ELF-1 (cell line): ENCODE measurements at places on chromosomes 11 and 22.

DNA sequence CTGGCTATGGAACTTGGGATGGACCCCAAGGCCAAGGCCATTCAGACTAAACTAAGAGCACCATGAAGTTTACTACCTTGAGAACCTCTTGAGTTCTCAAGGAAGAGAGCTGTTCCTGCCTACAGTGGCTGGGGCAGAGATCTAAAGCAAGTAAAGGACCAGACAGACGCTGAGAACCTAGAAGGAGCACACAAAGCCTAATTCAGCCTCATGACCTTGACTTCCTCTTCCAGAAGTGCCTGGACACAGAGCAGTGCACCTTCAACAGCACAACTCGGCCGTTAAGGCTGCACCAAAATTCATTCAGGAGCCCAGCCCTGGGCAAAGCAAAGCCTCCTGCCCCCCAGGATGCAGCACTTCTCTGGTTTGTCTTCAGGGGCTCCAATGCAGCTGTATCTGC is 82.9 kb upstream of the AKIP1 start:
- peak; percentile 1 for DNase-seq

GRCh38 chr11:115920841-115921480 is 416.7 kb upstream of the CADM1 start:
- DNase-seq, result no peak

DNA sequence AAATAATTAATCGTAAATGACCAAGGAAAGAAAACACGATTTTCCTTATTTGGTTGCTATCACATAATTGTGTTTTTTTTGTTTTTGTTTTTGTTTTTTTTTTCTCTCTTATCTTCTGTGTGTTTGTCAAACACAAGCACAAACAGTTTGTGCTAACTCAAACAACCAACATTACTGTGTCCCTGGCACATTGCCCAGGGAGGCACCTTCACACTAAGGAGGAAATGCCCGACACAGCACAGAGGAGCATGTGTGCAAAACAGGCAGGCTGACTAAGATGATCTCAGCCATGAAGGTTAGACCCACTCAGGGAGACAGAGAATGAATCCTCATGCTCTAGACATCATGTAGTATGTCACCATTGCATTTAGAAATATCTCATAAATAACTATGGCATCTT is 130.1 kb downstream of the SOX6 start:
- DNase-seq, result no peak

DNA sequence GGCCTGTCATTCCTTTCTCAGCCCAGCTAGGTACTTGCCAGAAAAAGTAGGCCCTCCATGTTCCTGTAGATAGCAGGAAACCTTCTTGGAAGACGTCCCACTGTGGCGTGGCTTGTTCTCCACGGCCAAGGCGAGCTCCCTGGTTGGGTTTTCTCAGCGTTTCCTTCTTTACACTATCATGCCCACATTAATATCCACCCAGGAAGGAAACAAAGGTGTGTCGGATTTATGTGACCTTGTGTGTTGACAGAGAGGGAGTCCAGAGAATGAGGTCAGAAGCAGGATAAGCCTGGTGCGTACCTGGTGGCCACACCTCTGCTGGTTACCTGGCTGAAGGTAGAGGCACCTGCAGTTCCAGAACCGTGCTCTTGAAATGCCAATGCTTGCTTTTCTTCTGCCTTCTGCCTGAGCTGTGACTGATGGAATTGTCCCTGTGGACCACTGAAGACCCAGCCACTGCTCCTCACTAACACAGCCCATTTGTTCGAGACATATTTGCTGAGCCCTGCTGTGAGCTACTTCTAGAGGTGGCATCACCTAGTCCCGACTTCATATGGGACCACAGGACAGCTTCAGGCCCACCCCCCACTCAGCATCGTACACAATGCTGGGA is 7.9 kb downstream of the ASPHD2 start:
- DNase-seq, result no peak

- peak; percentile 93 for DNase-seq
Measured at GRCh38 chr11:20022363-20023081, 137.8 kb downstream of the DBX1 start.

DNA sequence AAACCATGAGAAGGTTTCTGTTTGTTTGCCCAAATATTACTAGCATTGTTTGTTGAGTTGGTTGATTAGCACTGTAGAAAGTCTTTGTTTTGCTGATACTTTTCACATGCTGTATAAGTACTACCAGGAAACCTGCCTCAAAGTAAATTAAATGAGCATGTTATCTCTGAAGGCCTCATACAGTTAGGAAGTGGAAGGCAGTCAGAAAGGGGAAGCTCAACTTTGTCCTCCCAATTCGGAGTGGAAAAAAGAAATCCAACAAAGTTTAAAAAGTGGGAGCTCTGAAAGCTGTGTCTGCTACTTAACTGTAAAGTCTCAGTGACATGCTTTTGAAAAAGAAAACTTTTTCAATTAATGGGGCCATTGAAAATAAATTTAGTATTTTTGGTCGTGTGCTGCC is 188.3 kb upstream of the BLID start:
- DNase-seq, result no peak

- DNase-seq, result no peak
Measured at GRCh38 chr11:1696608-1697570, at the start of gene KRTAP5-6. Gene KRTAP5-6, plus strand, starts transcription at chr11:1697195. Its CDS starts 51 bp downstream, at chr11:1697246.

- DNase-seq, result no peak
Measured at GRCh38 chr22:22519591-22519990, 479 bp downstream of the ZNF280A start.

GRCh38 chr11:26297189-26297975 is 34.5 kb upstream of the ANO3 start:
- DNase-seq, result no peak

GRCh38 chr11:60511393-60511792 is 3.8 kb upstream of the MS4A13 start:
- no peak for DNase-seq

DNA sequence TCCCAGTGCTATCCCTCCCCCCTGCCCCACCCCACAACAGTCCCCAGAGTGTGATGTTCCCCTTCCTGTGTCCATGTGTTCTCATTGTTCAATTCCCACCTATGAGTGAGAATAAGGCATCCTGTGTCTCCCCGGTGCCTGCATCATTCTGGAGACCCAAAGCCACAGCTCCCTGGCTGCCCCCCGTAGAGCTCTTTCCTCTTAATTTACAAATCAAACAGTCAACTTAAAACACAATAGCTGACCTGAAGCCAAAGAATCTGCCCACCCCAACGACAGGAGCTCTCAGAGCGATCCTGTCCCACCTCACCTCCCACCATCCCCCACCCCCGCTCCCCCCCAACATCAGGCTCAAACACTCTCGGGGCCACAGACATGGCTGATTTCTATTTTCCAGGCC is 558.3 kb downstream of the BRD1 start:
- DNase-seq, result peak; percentile 48

GRCh38 chr11:95453616-95454171 is 222.7 kb upstream of the SESN3 start:
- DNase-seq, result peak; percentile 53

DNA sequence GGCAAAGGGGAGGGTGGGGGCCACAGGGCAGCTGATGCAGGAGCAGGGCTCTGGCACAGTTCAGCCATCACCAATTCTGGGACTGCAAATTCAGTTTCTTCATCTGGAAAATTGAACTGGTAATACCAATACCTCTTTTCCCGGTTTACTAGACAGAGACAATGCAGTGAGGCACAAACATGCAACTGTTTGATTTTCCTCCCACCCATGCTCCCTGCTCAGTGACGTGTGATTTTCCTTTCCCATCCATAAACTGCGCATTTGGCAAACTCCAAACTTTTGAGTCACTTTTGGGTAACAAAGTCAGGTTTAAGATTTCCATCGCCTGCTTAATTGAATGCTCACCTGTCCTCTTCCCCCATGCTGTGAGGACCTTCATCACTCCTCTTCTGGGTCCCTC is 23.2 kb downstream of the P2RY2 start:
- no peak for DNase-seq

GRCh38 chr11:99410636-99411035 is 389.9 kb downstream of the CNTN5 start:
- no peak for DNase-seq

DNA sequence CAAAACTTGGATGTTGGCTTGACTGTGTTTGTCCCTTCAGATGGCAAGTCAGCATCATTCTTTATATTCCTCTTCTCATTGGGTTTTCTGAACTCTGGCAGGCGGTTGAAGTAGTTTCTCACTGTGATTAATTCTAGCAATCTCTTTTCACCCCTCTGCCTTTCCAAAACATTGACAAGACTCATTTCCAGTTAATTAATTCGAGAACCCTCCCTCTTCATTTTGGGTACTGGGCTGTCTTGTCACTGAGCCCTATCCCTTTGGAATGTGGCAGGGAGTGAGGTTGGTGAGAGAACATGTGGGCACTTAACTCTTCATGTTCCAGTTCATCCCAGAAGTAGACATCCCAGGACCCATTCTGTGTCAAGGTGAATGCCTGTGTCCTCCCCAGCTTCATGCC is 133.0 kb downstream of the WNT7B start:
- DNase-seq, result no peak

DNA sequence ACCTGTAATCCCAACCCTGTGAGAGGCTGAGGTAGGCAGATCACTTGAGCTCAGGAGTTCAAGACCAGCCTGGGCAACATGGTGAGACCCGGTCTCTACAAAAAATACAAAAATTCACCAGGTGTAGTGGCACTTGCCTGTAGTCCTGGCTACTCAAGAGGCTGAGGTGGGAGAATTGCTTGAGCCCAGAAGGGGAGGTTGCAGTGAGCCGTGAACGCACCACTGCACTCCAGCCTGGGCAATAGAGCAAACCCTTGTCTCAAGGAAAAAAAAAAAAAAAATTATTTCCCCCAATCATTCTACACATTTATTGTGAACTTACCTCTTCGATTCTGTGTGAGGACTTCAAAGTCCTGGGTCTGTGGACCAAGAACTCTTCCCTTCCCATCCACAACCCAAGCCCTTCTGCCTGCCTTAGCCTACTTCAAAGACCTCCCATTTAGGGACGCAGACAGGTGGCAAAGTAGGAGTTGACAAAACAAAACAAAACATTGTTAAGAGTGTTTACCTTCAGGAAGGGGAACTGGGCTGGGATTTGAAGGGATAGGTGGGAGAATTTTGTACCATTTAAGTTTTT is 3.8 kb upstream of the WEE1 start:
- DNase-seq, result no peak

GRCh38 chr11:66346476-66347424 is 679 bp downstream of the B4GAT1 start:
- DNase-seq, result no peak

DNA sequence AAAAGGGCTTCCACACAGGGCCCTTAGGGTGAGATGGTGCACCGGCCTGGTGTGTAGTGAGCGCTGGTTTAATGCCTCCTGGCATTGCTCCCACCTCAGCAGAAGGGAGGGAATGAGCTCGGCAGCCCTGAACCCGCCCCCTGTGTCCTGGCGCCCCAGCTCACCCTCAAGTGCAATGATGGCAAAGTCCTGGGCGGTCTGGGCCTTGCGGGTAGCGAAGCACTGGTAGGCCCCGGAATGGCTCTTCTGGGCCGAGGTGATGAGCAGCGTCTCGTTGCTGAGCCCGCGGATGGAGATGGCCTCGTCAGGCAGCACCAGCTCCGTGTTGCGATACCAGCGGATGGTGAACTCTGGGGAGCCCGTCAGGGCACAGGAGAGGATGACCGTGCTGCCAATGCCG is 193.3 kb downstream of the CEP164 start:
- no peak for DNase-seq

- peak; percentile 17 for DNase-seq
Measured at GRCh38 chr11:132941024-132941646, 591.2 kb downstream of the OPCML start.

DNA sequence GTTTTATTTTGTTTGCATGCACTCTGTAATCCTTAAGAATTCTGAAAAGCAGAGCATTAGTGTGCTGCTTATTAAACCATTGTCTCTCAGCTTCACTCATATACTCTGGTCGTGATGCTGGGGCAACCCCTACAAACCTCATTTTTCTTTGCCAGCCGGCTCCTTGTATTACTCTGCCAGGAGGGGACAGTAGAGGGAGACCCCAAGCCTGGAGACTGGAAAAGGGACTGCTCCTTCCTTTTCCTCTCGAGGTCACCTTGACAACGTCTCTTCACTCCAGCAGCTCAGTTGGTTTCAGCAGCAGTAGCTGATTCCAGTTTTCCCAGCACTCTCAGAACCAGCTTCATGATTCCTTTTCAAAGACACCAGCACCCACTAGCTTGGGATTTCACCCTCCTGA is 2.8 kb upstream of the JHY start:
- peak; percentile 21 for DNase-seq

DNA sequence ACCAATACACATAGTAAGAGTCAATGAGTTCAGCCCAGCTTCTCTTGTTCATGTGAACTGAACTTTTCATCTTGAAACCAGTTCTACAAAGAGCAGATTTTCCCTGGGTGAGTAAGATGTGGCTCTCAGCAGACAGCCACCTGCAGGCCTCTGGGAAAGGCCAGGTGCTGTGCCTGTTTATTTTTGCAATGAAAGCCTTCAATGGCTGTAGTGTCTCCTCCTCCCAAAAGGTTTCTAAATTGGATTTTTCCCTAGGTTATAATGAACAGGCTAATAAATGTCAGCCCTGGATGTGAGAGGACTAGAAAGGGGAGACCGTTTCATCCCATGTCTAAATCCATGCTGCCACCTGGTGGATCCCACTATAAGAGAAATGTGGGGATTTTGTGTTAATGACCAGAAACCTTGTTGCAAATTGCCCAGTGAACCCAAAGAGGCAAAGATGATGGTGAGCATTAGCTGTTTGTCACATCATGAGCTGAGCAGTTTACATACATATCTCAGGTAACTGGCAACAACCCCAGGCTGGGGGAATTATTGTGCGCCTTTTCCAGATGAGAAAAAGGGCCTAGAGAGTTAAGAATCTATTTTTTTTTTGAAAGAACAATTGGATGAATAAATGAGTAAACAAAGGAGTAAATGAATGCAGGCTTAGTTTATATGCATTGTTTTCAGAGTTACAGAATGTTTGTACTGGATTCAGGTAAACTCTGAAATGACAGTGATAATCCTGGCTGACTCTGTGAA is 12.7 kb downstream of the C11orf91 start:
- peak; percentile 49 for DNase-seq

DNA sequence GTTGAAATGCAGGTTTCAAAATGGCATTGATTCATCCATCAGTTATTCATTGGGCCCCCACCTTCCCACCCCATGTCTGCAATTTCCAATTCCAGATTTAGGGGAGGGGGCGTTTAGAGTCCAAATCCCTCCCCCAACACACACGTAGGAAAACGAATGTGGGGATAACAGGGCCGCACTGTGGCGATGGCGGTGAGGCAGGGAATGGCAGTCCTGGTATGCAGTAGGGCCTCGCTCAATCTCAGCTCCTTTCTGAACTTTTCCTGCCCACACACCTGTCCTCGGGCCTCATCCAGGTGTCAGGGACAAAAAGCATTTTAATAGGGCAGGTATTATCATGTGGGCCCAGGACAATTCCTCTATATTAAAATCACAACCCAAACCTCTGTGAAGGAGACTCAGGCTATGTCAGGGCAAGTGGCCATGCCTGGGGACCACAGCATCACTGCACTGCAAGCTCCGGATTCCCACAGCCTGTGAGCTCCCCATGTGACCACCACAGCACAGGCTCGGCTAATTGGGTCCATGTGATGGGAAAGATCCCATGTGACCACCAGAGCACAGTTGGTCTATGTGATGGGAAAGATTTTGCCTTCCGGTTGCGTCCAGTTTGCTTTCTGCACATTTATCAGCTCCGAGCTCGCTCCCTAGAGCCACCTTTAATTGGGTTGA is 44.5 kb downstream of the RTL6 start:
- DNase-seq, result no peak
